SW 1271 (cell line): ENCODE measurements at places on chromosomes 6 and 20.

- peak; percentile 79 for DNase-seq
These were observed 768.8 kb upstream of the SLC35B3 start for GRCh38 chr6:9204171-9204570.

GRCh38 chr6:116419069-116419786 lies 41.9 kb upstream of the CALHM6 start:
- DNase-seq = no peak

- no peak for DNase-seq
These were observed 104.4 kb downstream of the MANEA start for GRCh38 chr6:95681736-95682135.

GRCh38 chr6:42313941-42314570 lies 96.4 kb upstream of the MRPS10 start:
- DNase-seq = no peak

DNA sequence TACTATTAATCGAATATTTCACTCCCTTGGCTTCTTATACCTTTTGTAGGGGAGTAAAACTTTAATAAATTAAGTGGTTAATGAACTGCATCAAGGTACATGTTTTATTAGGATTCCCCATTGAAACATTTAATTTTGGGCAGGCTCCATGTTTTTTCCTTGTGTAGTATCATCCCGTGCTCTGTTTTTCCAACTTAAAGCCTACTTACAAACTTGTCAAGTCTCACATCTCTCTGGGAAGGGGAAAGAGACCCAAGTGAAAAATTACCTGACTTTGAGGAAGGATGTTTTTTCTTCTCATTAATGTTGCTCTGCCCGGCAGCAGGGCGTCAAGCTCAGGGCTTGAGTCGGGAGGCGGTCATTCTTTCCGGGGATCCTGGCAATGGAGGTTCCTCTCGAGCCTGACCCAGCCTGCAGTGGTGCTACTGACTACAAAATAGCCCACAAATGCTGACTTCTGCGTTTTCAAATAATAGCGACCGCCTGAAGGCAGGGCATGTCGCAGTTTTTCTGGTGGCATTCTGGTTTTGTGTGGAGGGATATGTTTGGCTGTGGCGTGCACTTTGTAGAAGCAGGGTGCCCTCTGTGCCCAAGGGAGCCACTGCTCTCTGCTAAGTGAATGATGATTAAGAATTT lies 2.4 kb downstream of the DSP start:
- no peak for DNase-seq

DNA sequence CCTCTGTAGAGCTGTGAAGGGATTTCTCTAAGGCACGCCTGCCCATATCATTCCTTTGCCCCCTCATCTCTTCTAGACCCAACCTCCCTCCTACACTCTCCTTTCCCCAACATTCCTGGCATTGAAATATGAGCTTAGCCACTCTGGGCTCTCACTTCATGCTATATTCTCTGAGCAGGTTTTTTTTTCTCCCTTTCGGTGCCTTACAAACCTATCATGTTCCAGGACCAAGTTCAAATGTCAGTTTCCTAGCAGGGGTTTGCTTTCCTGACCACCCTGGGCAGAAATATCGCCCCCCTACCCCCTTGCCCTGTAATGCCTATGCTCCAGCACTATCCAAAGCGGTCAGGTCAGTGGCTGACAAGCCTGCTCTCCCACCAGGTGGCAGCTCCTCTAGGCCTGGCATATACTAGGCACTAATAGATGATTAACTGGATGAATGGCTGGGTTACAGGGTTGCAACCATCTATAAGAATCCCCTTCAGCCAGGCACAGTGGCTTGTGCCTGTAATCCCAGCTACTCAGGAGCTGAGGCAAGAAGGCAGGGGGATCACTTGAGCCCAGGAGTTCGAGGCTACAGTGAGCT lies 25.7 kb upstream of the AAR2 start:
- no peak for DNase-seq

GRCh38 chr6:43739642-43740091 lies 30.3 kb upstream of the VEGFA start:
- DNase-seq = no peak

DNA sequence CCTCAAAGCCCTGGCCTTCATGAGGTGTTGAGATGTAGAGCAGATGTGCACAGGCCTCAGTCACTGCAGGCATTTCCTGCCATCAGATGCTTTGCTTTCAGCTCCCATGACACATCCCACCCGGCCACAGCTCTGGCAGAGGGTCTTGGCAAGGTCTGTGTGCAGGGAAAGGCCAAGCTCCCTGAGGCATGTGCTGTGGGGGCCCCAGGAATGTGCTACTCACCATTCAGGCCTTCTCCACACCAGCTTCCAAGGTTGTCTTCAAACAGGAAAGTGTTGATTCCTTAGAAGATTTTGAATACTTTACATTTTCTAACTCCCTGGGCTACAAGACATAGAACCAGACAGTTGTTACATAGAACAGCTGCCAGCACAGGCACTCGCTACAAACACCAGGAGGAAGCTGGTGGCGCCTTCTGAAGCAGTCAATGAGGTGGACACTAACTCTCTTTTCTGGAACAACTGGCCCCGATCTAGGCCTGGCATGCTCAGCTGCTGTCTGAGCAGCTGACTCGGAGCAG lies 27.8 kb downstream of the CASS4 start:
- DNase-seq = no peak

DNA sequence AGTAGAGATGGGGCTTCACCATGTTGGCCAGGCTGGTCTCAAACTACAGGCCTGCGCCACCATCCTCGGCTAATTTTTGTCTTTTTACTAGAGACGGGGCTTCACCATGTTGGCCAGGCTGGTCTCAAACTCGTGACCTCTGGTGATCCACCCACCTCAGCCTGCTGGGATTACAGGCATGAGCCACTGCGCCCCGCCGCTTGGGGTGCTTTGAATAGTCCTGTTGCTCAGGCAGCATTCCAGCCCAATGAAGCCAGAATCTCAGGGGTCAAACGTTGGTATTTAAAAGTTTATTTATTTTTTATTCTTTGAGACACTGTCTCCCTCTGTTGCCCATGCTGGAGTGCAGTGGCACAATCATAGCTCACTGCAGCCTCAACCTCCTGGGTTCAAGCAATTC lies 11.3 kb downstream of the MOCS3 start:
- DNase-seq = no peak

- no peak for DNase-seq
These were observed 59.6 kb upstream of the RNF24 start for GRCh38 chr20:4074877-4075455.

DNA sequence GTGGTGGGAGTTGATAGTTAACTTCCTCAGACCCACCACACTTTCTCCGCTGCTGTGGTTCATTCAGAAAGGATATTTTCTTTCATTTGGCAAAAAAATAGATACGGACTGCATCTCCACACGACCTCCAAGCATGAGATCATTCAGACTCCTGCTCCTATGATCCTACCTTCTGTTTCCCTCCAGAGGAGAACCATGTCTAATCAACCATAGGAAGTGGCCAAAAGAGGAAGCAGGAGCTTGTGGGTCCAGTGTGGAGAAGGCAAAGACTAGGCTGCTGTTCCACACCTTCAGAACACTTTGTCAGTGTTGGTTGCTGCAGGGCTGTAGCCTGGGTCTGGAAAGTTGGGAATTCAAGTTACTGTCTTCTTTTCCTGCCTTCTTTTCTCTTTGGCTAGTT lies 10.6 kb upstream of the KIF13A start:
- DNase-seq = no peak

- no peak for DNase-seq
These were observed 55.4 kb downstream of the SYNJ2 start for GRCh38 chr6:158037021-158037420.

GRCh38 chr6:169019727-169020491 lies 233.7 kb downstream of the THBS2 start:
- no peak for DNase-seq

- no peak for DNase-seq
These were observed 69.3 kb downstream of the IBTK start for GRCh38 chr6:82178077-82178758.

- DNase-seq = no peak
These were observed at the start of gene SLC16A10 for GRCh38 chr6:111087106-111087835. TSS of gene SLC16A10 (plus strand) at chr6:111087503. CDS start at chr6:111087753, 250 bp downstream.

- DNase-seq = no peak
These were observed 208.9 kb downstream of the KIF16B start for GRCh38 chr20:16364320-16364687.
